ENCODE measurements at places on chromosomes 4 and X.

DNA sequence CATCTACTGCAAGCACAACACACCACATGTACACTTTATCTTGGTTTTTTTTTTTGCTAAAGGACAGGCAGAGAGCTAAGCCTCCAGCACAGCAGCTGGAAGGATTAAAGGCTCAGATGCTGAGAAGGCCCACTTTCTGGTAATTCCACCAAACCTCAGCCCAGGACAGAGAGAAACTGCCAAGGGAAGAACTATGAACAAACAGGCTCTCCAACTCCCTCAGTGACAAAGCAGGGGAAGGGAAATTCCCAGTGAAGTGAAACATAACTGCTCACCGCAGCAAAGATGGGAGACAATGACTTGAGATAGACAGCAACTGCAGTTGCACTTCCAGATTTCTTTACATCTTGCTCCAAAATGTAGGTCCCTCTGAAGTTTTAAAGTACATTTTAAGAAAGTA is 4.8 kb downstream of the PROM1 start:
- no peak for DNase-seq

- DNase-seq = no peak
These were observed 83.9 kb downstream of the SNCA start for GRCh38 chr4:89752932-89753598.

DNA sequence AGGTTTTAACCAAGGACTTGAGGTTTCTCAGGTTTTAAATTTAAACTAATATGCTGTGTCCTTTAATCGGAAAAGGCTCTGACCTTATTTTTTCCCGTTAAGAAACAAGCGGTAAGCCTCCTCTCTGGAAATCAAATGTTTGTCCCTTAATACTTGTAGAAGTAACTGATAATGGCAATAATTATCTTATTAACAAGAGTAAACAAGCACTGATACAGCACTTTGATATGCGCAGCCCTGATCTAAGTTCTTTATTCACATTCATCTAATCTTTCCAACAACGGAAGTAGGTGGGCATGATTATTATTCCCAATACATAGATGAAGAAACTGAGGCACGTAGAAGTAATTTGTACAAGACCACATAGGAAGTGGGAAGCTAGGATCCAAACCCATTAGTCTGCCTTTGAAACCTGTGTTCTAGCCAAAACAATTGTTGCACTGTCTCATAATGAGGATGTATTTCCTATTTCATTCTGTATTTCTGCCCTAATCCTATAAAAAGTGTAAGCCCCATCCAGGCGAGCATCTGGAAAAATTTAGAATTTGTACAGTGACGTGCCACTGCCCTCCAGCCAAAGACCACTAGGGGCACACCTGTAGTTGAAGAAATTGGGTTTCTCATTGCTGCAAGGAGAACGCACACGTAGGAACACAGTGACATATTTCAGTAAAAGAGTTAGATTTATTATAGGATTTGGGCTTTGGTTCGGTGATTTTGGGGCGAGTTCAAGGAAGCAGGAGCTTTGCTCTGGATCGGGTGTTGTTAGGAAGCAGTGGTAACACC is 606 bp downstream of the CXorf58 start:
- DNase-seq = no peak

DNA sequence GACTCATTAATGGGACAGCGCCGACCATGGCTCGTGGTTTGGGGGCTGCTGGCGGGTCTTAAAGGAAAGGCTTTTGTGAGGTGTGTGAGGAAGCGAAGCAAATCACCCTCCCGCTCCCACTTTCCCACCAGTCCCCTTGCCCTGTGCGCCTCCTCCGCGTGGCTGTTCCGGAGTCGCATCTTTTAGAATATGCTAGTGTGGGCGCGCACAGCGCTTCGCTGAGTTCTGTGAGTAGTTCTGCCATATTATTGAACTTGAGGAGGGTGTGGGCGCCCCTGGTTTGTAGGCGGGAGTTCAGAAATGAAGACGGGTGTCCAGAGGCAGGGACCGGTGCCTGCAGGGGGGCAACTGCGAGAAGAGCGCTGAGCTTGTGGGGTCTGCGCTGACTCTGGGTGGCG is 49.1 kb downstream of the ZNF141 start:
- DNase-seq = no peak

- DNase-seq = no peak
These were observed 14.7 kb downstream of the TSPAN5 start for GRCh38 chr4:98643755-98644154.

DNA sequence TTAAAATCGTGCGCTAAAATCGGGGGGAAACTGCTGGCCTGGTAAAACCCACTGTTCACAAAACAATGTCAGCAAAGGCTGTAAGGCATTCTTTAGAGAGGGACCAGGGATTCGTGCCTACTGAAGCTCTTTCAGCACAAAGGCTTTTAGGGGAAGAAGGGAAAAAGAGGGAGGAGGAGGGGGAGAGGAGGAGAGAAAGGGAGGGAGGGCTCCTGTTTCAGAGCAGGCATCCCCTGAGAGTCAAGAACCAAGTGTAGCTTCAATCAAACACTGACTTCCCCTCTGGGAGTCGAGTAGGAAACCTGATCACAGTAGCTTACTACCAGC is 9.5 kb downstream of the BCOR start:
- DNase-seq = no peak

Data from activated T-helper 1 cell treated with anti-CD3 and anti-CD28 coated beads, Interleukin-12 subunit alpha, Interleukin-12 subunit beta, Interleukin-2, Interleukin-4 antibody, amounts not matched to agents 30 ng/mL and 10 ng/mL and 1 ng/mL, durations not matched to agents 14 hours and 24 hours and 36 hours (primary cell).